ENCODE measurements at places on chromosomes 2 and 18. TPM values are rescaled to one million over a fixed set of nuclear protein-coding genes. Genes with fewer than 3 reads are reported as not detected.

CYS1 gene
- polyA plus RNA-seq: 15.1 TPM

CDK15 gene
- 0.43 TPM for polyA plus RNA-seq

POU3F3 gene
- polyA plus RNA-seq: 0.06 TPM

SPEG gene
- polyA plus RNA-seq: 21.5 TPM

COLEC12 gene
- polyA plus RNA-seq: 95.7 TPM

CLEC4F gene
- polyA plus RNA-seq: 0.07 TPM

EGR4 gene
- polyA plus RNA-seq: not detected

DSG3 gene
- not detected for polyA plus RNA-seq

RNF144A gene
- 29.1 TPM for polyA plus RNA-seq

CCDC85A gene
- 2.5 TPM for polyA plus RNA-seq

GALNT5 gene
- 6.1 TPM for polyA plus RNA-seq

DSG4 gene
- polyA plus RNA-seq: not detected

- DNase-seq: no peak
Observed at GRCh38 chr2:211875488-211875887, 663.1 kb downstream of the ERBB4 start.

DNA sequence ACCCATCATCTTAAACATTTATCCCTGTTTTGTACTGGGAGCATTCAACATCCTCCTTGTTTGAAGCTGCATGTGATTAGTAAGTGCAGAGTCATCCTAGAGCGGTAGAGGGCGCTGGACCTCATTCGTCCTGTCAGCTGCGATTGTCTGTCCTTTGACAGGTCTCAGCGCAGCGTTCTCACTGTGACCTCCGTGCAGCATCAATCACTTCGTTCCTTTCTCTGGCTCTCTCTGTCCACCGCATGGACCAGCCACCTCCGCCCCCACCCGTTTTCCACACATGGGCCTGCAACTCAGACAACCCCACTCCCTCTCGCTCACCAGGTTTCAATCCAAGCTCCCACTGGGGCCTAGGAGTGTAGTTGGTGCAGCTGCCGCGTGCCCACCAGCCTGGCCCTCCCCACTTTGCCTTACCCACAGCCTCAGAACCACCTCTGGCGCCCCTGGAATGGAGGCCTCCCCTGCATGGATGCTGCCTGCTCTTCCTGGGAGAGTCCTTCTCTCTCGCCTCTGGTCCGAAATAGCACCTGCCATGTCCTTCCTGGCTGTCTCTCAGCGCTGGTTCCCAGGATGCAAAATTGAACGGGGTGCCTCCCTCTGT, 90.5 kb downstream of the NDUFA10 start:
- DNase-seq: peak; percentile 81

DNA sequence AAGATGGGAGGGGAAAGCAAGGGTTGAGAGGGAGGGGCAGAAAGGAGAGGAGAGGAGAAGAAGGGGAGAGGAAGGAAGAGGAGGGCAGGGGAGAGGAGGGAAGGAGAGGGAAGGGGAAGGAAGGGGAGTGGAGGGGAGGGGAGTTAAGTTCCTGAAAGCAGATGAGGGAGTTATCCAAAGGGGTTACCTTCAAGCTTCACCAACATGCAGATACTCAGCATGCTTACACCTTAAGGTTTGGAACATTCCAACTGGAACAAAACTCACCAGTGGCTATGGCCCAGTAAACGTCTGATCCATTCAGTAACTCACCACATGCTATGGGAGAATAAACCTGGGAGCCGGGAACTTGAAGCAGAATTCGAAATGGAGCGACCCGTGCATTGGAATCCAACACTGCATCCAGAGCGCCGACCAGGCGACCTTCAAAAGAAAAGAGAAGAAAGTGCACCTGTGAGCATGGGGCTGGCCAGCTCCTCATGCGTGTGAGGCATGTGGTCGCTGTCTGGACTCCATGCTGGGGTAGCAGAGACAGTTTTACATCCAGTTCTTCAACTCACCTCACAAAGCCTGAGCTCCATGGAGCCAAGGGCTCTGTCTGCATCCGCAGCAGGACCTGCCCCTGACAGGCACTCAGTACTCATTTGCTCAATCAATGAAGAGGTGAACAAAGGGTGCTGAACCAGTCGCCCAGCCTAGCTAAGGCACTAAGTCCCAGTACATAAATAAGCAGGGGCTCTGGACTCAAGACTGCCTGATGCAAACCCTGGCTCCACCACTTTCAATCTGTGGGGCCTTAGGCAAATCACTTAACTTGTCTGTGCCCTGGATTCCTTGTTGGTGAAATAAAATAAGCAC, 61.0 kb downstream of the TBC1D8 start:
- no peak for DNase-seq

GRCh38 chr2:241007880-241008710, 9.7 kb downstream of the SNED1 start:
- DNase-seq: no peak

DNA sequence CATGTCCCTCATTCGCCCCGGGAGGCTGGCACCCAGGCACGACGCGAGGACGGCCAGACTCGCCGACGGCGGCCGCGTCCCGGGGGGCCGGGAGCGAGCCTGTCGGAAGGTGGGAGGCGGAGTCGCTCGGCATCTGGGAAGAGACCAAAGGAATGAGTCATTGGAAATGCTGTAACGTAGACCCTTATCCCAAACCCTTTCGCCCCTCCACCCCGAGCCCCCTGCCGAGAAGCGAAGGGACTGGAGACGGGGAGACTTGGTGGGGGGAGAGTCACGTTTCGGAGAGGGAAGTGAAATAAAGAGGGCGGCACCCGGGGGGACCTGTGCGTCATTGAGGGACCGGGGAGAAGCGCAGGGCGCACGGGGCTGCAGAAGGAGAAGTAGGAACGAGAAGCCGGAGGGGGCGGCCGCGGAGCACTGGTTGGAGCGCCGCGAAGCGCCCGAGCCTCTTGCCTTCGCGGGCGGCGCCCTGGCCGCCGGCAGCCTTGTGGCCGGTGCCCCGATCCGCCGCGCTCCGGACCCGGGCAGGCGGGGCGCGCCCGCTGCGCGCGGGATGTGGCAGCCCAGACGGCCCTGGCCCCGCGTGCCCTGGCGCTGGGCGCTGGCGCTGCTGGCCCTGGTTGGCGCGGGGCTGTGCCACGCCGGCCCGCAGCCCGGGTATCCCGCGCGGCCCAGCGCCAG, at the start of gene EMILIN2:
Gene EMILIN2, plus strand, starts transcription at position 371 of the 681 bp plus-strand sequence. Its CDS starts 183 bp downstream, at position 554.
- DNase-seq: peak; percentile 33

GRCh38 chr2:240232961-240233884, 92.8 kb upstream of the OTOS start:
- peak; percentile 68 for DNase-seq

DNA sequence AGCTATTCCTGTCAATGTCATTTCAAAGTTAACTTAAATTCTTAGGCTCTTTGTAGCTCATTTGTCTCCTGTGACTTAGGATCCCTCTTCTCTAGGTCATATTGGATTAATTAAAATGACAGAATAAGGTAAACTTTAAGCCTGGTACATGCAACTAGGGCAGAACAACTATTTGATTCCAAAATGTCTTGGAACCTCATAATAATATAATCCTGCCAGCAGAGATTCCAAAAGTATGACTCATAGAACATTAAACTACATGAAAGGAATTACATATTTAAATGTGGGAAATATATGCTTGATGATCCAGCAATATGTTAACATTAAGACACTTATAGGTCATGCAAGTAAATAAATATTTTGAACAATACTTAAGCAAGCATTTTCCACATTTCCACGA, 63.3 kb downstream of the COL3A1 start:
- no peak for DNase-seq

GRCh38 chr2:98556344-98557033, 51.8 kb downstream of the COA5 start:
- DNase-seq: no peak

DNA sequence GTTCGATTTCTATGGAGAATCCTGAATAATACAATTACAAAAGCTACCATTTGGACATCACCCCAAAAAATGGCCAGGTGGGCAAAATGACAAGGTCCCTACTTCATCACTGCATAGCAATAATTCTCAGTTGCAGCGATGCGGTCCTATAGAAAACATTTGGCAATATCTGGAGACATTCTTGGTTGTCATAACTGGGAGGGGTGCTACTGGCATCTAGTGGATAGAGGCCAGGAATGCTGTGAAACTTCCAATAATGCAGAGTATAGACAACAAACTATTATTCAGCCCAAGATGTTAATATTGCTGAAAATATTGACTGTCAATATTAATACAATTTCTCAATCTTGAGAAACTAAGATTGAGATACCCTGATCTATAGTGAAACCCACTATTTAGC, 637.8 kb upstream of the PKDCC start:
- DNase-seq: no peak

GRCh38 chr2:222756951-222757650, 85.6 kb downstream of the MOGAT1 start:
- DNase-seq: no peak

DNA sequence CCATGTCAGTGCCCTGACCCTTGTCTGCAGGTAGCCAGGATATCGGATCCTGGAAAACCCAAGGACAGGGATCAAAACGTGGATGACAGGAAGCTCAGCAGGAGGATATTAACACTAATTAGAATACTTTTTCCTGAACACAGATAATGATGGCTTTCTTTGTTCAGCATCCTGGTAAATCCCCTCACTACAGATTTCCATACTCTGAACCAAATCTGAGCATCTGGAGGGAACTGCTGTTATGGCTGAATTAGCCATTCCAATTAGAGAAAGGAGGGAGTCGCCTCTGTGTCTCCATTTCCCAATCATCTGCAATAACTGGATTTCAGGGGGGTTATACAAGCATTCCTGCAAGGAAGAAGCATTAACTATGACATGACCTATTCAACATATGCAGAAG, 24.4 kb downstream of the CXCR4 start:
- no peak for DNase-seq

DNA sequence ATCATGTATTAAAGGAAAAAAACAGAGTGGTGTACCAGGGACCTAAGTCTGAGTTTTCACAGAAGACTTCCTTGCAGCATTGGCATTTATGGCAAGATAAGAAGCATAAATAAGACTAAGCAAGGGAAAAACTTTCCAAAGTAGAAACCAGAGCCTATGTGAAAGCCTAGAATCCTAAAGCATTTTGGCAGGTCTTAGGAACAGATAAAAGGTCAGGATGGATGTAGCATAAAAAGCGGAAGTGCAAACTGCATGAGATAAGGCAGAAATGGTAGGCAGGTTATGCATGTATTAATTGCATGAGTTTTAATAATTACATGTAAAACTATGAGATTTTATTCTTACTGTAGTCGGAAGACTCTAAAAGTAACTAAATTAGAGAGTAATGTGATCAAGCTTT, 596.5 kb downstream of the SUCLG1 start:
- no peak for DNase-seq

DNA sequence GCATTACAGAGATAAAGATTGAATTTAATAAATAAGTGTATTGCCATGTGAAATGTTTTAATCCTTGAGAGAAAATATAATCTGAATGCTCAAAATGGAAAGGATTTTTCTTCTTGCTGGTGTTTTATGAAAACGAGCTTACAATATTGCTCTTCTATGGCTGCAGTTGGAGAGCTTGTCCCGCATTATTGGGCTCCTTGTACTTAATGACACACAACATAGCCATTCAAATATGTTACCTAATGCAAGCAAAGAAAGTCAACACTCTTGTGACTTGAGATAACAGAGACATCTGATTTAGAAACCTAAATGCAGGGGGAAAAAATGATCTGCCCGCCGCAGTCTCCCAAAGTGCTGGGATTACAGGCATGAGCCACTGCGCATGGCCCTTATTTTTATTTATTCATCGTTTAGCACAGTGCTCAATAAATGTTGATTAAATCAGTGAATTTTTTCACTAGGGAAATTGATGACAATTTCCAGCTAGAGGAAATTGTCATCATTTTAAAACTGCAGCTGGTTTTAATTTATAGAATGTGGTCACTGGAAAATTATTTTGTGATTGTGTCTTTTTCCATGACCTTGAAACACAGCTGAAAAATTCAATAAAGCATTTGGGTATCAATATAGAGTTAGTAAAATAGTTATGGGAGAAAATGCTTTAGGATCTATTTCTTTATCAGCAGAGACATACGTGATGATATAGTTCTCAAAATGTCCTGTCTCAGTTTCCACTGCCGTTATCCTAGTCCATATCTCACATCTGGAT, 2.4 kb upstream of the PRKD3 start:
- no peak for DNase-seq

- DNase-seq: peak; percentile 94
Observed at GRCh38 chr18:55321265-55322177, 266.5 kb downstream of the TCF4 start.

- no peak for DNase-seq
Observed at GRCh38 chr2:86019121-86019520, 86.6 kb downstream of the POLR1A start.

GRCh38 chr2:118049816-118050140, 35.9 kb upstream of the CCDC93 start:
- no peak for DNase-seq

GRCh38 chr18:12838178-12838634, 45.8 kb downstream of the PTPN2 start:
- peak; percentile 66 for DNase-seq

GRCh38 chr2:46771309-46771708, 144.3 kb downstream of the MCFD2 start:
- DNase-seq: no peak

DNA sequence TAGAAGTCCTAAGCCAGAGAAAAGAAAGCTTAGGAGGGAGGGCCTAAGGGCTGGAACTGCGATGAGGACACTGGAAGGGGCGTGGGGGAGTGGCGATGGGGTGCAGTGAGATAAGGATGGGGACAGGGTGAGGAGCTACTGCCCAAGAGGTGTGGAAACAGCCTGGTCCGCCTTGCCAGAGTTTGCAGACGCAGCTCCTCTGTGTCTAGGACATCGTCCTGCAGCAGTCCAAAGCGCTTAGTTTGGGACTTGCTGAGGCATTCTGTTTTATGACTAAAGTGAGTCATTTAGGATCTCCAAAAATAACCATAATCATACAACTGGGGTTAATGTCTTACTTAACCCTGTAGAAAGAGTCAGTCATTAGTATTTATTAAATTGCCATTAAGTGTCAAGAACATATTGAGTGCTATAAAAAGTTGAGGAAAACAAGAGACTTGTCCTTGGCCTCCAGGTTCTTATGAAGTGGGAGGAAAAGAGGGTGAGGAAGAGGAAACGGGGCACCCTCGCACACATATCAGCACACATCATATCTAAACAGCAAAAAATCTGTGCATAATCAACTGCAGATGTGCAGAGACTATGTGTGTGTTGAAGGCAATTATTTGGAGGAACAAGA, 74.8 kb downstream of the CDK15 start:
- DNase-seq: peak; percentile 71

DNA sequence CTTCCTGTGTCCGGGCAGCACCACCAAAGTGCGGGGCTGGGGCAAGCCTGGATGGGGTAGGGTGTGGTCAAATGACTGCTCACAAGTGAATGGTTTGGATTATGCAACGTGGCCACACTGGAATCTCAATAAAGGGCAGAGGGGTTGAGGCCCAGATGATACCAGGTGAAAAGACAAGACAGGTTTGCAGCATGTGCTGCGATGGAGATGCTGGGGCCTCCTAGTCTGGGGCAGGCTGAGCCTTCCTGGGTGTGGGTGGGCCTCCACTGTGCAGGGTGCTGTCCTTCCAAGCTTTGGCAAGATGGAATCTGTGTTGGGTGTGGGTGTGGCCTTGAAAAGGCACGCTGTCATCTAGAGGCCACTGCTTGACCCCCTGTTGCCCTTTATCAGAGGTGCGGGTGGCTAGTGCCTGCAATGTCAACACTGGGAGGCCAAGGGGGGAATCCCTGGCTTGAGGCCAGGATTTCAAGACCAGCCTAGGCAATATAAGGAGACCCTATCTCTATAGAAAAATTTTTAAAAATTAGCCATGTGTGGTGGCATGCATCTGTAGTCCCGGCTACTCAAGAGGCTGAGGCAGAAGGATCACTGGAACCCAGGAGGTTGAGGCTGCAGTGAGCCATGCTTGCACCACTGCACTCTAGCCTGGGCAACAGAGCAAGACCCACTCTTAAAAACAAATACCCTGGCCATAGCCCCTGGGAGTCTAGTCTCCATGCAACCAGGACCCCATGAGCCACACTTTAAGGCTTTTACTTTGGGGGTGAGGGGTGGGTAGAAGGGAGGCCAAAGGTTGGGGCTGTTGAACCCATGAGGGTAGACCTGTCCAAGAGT, 13.8 kb downstream of the RRM2 start:
- no peak for DNase-seq

Data from left lung (tissue), 14 donors.